ENCODE measurements at places on chromosomes 6 and 20.

DNA sequence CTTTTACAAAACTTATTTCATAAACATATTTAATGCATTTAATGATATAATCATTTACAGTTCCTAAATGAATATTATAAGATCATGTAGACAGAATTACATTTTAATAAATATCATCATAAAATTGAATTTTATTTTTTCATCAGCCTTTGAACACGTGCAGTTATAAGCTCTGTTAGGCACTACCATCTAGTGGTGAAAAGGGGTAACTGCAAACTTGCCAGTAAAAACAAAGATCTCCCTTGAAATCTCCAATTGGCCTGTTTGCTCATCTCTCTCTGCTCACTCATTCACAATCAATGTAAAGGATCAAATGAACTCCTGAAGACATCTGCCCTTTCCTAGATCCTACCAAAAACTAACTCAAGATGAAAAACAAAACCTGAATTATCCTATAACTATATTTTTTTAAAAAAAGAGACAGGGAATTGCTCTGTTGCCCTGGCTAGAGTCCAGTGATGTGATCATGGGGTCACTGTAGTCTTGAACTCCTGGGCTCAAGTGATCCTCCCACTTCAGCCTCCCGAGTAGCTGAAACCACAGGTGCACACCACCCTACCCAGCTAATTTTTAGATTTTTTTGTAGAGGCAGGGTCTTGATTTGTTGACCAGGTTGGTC, 31.7 kb downstream of the SAMHD1 start:
- no peak for DNase-seq
- H3K4me1 ChIP-seq, result no peaks in the 10 kb centered on the region
- no peak overlapping the region for H3K4me3 ChIP-seq
- no peak overlapping the region for H3K27ac ChIP-seq
- H3K36me3 ChIP-seq, result no peaks in the 10 kb centered on the region

GRCh38 chr6:116445102-116445501, 16.1 kb upstream of the CALHM6 start:
- no peak overlapping the region for H3K4me3 ChIP-seq
- H3K4me1 ChIP-seq, result no peaks in the 10 kb centered on the region
- DNase-seq, result no peak
- H3K27me3 ChIP-seq, result no peaks in the 10 kb centered on the region
- H3K36me3 ChIP-seq, result no peaks in the 10 kb centered on the region

- H3K4me1 ChIP-seq, result no peaks in the 10 kb centered on the region
- H3K4me3 ChIP-seq, result no peak overlapping the region
- no peak overlapping the region for H3K27ac ChIP-seq
- DNase-seq, result no peak
- H3K27me3 ChIP-seq, result no peaks in the 10 kb centered on the region
- H3K36me3 ChIP-seq, result no peaks in the 10 kb centered on the region
Measured at GRCh38 chr6:81844686-81845085, 92.2 kb upstream of the TENT5A start.

DNA sequence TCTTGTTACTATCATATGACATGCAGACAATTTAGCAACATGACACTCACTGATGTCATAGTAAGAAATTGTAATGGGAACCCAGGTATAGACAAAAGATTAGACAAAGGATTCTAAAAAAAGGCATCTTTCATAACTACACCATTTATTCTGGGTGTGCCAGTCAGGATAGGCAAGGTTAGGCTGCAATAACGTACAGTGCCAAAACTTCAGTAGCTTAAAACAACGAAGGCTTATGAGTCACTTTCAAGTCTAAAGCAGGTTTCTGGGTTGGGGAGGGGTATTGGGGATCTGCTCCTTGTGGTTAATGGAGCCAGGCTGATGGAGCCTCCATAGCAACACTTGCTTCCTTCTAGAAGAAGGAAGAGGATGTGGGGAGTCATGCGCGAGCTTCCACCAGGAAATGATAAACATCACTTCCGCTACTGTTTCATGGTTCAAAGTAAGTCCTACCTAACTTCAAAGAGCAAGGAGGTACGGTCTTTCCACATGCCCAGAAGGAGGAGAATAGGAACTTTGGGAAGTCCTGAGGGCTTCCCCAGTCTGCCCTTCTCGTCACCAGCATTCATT, 2.0 kb upstream of the GTSF1L start:
- DNase-seq, result no peak
- H3K4me3 ChIP-seq, result no peak overlapping the region
- no peak overlapping the region for H3K27ac ChIP-seq

GRCh38 chr6:2565499-2565898, 185.2 kb downstream of the MYLK4 start:
- no peak overlapping the region for H3K27ac ChIP-seq
- no peak for DNase-seq
- H3K4me3 ChIP-seq, result no peak overlapping the region
- no peaks in the 10 kb centered on the region for H3K27me3 ChIP-seq
- H3K4me1 ChIP-seq, result no peaks in the 10 kb centered on the region

GRCh38 chr20:3221398-3222226, 12.3 kb downstream of the ITPA start:
- H3K4me3 ChIP-seq, result no peak overlapping the region
- peaks cover 64% of the 10 kb centered on the region for H3K4me1 ChIP-seq
- H3K27ac ChIP-seq, result peak overlapping the region; percentile 33
- no peaks in the 10 kb centered on the region for H3K36me3 ChIP-seq
- no peak for DNase-seq

DNA sequence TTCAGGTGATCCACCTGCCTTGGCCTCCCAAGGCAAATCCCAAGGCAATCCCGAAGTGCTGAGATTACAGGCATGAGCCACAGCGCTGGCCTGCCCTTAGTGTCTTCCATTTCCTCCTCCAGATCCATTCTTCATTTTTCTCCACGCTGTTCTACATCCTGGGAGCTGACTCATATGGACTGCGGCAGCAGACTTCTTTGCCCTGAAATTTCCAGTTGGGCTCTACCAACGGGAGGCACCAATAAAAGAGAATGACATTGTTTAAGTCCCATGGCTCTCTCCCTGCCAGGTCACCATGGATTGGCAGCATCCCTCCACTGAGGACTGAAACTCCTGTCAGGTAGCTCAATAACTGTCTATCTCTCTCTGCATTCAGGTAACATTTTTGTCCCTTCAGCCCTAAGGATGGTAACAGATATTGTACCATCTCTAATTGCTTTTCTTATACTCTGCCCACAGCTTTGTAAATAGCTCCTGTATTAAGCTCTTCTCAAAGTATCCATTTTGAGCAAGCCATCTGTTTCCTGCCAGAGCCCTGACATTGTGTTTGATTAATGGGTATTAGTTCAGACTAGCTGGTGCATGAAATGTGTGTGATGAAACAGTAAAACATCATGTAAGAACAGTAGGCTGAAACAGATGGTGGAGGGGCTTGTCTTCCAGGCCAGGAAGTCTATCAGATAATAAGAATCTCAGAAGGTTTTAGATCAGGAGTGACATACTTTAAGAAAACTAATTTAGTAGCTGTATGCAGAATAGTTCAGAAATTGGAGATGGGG, 3.6 kb downstream of the TBCC start:
- no peaks in the 10 kb centered on the region for H3K27me3 ChIP-seq
- no peak for DNase-seq
- peak overlapping the region; percentile 76 for H3K27ac ChIP-seq
- H3K4me3 ChIP-seq, result no peak overlapping the region
- H3K36me3 ChIP-seq, result no peaks in the 10 kb centered on the region
- H3K4me1 ChIP-seq, result peaks cover 37% of the 10 kb centered on the region

DNA sequence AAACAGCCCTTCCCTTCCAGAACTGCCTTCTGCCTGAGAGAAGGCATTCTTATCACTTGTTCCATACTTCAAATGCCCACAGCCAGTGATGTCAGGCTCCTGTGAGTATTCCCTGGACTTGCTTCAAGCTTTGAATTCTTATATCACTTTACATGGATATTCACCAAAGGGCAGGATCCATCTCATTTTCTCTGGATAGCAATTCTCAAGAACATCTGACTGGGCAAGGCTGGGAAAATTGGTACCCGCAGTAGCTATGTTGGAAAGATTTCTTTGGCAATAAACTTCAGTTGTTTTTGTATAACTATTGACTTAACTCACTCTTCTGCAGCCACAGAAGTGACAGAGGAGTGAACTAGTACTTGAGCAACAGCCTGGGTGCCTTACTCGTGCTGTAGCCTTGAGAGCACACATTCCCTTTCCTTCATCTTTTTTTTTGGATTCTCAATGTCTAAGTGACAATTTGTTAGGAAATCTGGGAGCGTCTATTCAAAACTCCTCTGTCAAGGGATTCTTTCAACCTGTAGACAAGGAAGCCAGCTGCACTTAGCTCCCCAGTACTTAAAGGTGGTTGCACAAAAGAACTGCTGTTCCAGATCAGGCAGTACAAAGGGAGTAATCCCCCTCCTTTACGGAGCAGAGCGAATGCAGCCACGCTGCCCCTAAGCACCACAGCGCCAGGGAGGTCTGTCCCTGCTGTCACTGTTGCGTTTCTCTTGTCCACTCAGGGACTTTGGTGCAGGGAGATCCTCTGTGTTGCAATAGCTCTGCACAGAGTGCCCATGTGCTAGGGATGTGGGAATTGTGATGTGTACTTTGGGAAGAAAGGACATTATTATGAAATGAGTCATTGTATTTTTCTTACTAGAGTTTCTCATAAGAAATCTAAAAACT, 69.6 kb downstream of the JAG1 start:
- H3K36me3 ChIP-seq, result no peaks in the 10 kb centered on the region
- DNase-seq, result no peak
- H3K27me3 ChIP-seq, result no peaks in the 10 kb centered on the region
- peaks cover 4% of the 10 kb centered on the region for H3K4me1 ChIP-seq

Data from esophagus squamous epithelium (tissue), 5 donors.